Immature natural killer cell (primary cell): ENCODE measurements at places on chromosomes 5 and 9. TPM values are rescaled to one million over a fixed set of nuclear protein-coding genes. Genes with fewer than 3 reads are reported as not detected.

TRIM14 gene
- 95.0 TPM for polyA plus RNA-seq

ELOVL7 gene
- polyA plus RNA-seq = 1.5 TPM

SOX30 gene
- 0.07 TPM for polyA plus RNA-seq

KCNV2 gene
- polyA plus RNA-seq = not detected

TMC1 gene
- not detected for polyA plus RNA-seq

DNA sequence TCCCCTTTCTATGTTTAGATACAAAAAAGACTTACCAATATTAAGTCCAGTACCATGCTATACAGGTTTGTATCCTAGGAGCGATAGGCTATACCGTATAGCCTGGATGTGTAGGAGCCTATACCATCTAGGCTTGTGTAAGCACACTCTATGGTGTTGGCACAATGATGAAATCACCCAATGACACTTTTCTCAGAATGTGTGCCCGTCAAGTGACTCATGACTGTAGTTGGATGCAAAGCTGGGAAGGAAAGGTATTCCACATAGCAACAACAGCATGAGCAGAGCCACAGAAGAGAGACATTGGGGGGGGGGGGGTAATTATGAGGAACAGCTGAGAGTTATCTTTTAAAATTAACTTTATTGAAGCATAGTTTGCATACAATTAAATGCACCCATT, 63.2 kb downstream of the TTLL11 start:
- no peak for DNase-seq
- peaks cover 25% of the 10 kb centered on the region for H3K36me3 ChIP-seq
- H3K27me3 ChIP-seq = peaks cover 3% of the 10 kb centered on the region
- H3K4me1 ChIP-seq = no peaks in the 10 kb centered on the region

DNA sequence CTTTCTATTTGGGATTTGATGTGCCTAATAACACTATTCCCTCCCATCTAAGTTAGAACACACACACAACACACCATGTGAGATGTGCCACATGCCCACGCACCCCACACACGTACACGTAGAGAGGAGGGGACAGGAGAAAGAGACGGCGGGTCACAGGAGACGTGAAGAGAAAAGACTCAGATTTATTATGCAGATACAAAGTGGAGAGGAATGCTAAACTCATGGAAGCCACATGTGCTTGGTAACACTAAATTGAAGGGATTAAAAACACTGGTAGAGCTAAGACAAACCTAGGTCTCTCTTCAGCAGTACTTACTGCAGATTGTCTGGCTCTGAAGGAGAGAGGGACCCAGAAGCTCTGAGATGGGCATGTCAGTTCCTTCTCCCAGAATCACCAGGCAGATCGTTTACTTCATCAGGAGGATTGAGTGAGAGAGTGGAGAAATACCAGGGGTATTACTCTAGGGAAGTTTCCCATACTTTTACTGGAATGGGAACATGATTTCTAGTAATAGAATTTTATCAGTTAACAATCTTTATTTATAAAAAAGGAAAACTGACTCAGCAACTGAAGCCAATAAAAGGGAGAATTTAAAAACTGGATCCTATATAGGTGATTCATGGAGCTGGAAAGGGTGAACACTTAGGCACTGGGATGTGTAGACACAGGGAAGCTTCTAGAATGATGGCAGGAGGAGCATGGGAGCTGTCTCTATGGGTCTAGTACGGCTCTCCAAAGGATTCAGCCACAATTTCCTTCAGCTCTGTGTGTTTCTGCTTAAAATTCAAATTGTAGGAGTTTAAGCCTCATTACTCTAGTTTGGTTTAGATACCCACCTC, 139.4 kb downstream of the MACIR start:
- H3K36me3 ChIP-seq = no peaks in the 10 kb centered on the region
- H3K4me1 ChIP-seq = no peaks in the 10 kb centered on the region
- H3K27me3 ChIP-seq = peaks cover under 1% of the 10 kb centered on the region
- no peak overlapping the region for H3K27ac ChIP-seq
- no peak overlapping the region for H3K4me3 ChIP-seq

- peaks cover 28% of the 10 kb centered on the region for H3K4me1 ChIP-seq
- H3K27ac ChIP-seq = no peak overlapping the region
- peaks cover 3% of the 10 kb centered on the region for H3K27me3 ChIP-seq
These were observed 16.4 kb upstream of the TOR2A start for GRCh38 chr9:127751269-127752054.

- H3K27ac ChIP-seq = no peak overlapping the region
- no peak for DNase-seq
- H3K36me3 ChIP-seq = peaks cover 60% of the 10 kb centered on the region
- H3K27me3 ChIP-seq = no peaks in the 10 kb centered on the region
These were observed 9.8 kb downstream of the ZNF354B start for GRCh38 chr5:178869577-178869976.

- peak overlapping the region; percentile 72 for H3K27ac ChIP-seq
- H3K36me3 ChIP-seq = no peaks in the 10 kb centered on the region
- DNase-seq = peak; percentile 3
These were observed 227.7 kb upstream of the PRR16 start for GRCh38 chr5:120236360-120236759.

GRCh38 chr5:78129597-78129996, 164.9 kb downstream of the AP3B1 start:
- H3K4me3 ChIP-seq = no peak overlapping the region
- no peaks in the 10 kb centered on the region for H3K27me3 ChIP-seq
- peaks cover 32% of the 10 kb centered on the region for H3K36me3 ChIP-seq
- DNase-seq = no peak
- no peaks in the 10 kb centered on the region for H3K4me1 ChIP-seq

GRCh38 chr5:168407211-168407610, 79.1 kb upstream of the RARS1 start:
- DNase-seq = no peak
- H3K4me3 ChIP-seq = no peak overlapping the region
- H3K36me3 ChIP-seq = no peaks in the 10 kb centered on the region
- peaks cover 7% of the 10 kb centered on the region for H3K4me1 ChIP-seq
- H3K27ac ChIP-seq = no peak overlapping the region

DNA sequence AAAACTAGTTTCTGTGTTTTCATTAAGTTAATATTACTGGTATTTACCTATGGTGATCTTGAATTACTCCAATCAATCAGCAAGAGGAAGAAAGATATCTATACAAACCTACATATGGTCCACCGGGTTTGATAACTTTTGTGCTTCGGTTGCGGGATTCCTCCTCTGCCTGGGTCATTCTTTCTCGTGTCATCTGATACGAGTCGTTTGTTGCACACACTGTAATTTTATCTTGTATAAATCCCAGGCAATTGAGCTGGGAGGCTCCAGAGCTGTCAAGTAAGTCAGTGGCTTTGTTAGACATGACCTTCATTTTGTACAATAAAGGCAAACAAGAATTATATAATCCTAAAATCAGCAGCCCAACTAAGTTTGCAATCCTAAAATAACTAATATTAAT, 48.0 kb downstream of the ELL2 start:
- no peak overlapping the region for H3K4me3 ChIP-seq
- H3K27ac ChIP-seq = no peak overlapping the region
- no peak for DNase-seq

DNA sequence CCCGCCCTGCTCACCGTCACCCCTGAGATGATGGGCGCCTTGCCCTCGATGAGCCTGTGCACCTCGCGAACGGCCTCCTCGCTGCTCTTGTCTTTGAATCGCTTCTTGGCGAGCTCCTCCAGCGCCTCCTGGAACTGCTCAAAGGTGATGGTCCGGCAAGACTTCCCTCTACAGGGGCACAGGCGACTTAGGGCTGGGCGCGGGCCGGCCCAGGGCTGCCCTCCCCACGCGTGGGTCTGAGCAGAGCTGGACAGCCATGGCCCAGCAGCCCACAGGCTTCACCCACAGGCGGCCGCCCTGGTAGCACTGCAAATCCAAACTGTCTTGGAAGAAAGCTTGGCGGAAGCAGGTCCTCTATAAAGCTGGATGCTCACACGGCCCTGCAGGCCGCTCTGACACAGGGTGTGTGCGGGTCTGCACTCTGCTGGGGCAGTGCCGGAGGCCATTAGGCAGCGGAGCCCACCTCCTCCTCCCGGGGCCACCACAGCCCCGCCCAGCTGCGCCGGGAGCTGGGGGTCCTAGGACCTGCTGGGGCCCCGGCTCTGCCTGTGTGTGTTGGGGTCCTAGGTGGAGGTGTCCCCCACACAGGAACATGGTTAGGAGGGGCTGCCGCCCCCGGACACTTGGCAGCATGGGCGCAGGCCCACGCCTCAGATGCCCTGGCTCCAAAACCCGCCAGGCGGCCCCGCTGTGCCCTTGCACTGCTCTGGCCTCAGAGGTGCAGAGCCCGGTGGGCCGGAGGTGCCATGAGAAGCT, 27.0 kb downstream of the TPPP start:
- H3K4me1 ChIP-seq = no peaks in the 10 kb centered on the region
- peaks cover 14% of the 10 kb centered on the region for H3K36me3 ChIP-seq
- DNase-seq = no peak

GRCh38 chr5:124737651-124738050, 8.8 kb downstream of the ZNF608 start:
- H3K27me3 ChIP-seq = peaks cover 8% of the 10 kb centered on the region
- H3K36me3 ChIP-seq = no peaks in the 10 kb centered on the region
- no peak overlapping the region for H3K4me3 ChIP-seq
- peaks cover 4% of the 10 kb centered on the region for H3K4me1 ChIP-seq
